IPS-NIHi11 (cell line): ENCODE measurements at places on chromosomes 13 and 19.

DNA sequence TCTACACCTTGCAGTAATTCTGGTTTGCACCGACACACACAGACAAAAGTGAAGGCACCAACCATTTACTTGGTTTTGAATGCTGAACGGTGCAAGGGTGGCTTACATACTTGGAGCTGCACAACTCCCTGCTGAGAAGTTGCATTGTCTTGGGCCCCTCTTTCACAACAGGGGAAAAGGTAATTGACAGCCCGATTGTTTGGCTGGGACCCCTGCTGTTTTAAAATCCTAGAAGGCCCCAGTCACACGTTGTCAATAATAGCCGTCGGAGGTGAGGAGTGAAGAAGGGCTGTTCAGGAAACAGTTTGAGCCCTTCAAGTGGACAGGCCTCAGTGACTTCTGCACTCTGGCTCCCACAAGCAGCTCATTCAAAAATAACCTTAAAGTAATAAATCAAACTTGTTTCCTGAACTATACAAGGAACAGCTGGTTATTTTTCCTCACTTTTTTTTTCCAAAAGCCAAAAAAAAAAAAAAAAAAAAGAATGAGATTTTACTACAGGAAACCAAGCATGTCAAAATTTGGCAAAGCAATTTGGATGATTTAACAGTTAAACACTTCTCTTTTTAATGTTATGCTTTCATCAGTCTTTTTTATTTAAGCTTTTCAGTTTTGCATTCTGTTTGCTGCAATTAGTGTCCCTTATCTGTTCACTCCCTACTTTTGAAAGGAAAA is 19.0 kb upstream of the SPRY2 start:
- DNase-seq: peak; percentile 61

GRCh38 chr19:1336079-1336684 is 47.5 kb upstream of the NDUFS7 start:
- DNase-seq: no peak

- no peak for DNase-seq
Observed at GRCh38 chr19:46018729-46019251, 4.1 kb downstream of the PGLYRP1 start.

DNA sequence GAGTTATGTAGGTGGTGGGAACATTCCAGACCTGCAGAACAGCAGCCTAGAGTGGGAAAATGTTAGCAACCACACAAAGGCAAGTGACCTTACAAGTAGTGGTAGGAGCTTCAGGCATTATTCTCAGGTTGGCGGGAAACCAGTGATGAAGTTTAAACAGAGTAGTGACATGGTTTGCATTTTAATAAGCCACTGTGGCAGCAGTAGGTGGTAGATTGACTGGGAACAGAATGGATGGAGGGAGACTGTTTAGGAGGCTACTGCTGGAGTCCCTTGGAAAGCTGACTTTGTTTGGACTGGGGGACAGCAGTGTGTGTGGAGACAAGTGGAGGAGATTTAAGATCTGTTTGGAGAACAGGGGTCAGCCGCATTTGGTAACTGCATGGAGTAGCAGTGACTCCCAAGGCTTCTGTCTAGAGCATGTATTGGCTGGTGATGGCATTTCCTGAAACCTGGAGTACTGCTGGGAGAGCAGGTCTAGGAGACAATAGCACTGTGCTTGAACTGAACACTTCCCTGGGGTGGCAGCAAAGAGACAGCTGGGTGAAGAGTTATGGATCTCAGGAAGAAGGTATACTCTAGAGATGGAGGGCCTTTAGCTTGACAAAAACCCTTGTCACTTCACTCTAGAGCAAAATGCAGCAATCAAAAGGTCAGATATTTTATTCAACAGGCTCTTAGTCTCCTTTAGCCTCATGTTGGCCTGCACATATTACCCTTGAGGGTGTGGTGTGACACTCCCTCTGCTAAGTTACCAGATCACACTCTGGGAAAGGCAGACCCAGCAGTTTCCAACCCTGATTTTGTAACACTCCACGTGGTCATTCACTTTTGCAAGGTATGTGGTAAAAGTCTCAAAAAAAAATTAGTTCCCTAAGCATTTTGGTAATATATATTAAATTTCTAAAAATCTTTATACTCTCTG is 70.3 kb downstream of the DHRS12 start:
- peak; percentile 43 for DNase-seq

DNA sequence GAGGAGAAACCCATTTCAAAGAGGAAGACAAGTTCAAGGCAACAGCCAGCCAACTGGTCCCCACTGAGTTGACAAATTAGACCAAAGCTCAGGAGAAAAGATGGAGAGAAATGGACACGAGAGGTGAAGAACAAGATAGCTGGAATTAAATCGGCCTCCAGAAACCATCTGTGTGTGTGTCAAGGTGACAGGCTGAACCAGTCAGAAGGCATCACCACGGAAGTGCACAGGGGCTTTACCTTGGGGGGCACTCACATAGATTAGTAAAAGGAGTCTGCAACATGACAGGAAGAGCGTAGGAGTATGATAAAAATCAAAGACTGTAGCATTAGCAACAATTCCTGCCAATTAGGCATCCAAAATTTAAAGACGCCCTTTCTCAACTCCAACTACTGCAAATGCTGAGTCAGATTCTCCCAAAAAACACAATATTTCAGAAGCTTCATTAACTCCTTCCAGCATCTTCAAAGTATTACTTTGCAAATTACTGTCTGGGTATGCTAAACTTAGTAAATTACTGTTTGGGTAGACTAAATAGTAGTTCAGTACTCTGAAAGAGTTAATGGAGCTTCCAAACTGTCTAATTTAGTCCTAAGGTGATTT is 66.2 kb downstream of the FOXO1 start:
- no peak for DNase-seq

DNA sequence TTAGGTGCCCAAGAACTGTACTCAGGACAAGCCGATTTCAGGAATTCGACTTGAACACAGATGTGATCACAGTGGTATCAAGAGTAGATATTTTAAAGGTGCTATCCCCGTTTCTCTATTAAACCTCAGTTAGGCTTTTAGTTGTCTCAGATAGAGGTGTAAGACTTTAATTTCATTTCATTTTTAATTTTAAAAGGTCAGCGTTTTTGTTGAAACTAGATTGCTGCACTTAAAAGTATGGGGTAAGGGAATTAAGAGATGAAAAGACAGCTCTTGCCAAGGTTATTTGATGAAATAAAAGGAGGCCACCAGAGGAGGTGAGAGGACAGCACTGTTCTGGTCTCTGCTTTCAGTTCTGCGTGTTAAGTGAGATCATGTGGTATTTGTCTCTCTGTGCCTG is 48.6 kb downstream of the SPATA13 start:
- DNase-seq: no peak

- peak; percentile 35 for DNase-seq
Observed at GRCh38 chr13:26785838-26786630, 25.4 kb upstream of the GPR12 start.

DNA sequence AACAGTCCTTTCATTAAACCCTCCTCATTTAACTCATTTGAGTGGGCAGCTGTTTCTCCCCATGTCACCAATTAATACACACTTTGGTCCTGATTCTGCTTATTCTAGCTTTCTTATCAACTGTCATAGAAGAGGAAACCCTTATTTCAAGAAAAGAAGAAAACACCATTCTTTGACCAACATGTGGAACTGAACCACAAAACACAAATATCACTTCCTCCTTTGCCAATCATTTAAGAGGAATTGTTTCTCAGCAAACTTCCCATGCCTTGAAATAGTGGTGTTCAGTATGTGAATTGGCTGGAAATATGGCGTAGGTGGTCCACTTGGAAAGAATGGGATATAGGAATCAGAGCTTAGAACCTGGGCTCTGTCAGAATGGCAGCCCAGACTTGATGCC is 20.4 kb downstream of the MBD3L2B start:
- no peak for DNase-seq

GRCh38 chr13:25267715-25268114 is 19.6 kb downstream of the MTMR6 start:
- no peak for DNase-seq

DNA sequence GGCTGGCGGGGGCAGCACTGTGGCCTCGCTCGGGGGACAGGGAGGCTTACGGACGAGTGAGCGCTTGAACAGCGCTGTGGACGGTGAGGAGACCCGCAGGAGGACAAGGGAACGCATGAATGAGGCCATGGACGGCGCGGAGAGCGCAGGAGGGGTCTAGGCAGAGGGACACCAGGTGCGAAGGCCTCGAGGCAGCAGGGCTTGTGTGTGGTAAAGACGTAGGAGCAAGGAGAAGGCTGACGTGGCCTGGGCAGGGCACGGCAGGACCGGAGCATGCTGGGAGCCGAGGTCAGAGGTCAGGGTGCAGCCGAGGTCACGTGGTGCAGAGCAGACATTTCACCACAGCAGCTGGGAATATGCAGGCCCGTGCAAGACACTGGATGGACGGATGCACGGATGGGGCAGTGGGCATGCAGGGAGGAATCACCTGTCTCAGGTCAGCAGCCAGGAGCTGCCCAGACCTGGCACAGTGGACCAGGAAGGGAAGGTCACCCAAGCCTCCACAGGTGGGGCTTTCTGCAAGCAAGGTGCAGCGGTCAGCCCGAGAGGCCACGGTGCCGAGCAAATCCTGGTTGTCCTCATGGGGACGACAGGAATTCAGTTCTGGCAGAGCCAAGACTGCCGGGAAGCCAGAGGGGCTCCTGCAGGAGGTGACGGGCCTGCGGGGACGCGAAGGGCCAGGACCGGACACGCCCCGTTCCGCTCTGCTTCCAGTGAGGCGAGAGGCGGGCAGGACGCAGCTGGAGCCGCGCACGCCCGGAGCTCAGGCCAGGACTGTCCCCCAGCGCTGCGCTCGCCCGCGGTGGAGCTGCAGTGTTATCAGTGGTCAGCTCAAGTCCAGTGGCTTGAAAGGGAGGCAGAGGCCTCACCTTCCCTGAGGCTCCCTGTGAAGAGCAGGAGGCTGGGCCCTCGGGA is 72.2 kb downstream of the RASA3 start:
- DNase-seq: no peak

GRCh38 chr13:109009756-109010155 is 380.3 kb downstream of the MYO16 start:
- DNase-seq: no peak

DNA sequence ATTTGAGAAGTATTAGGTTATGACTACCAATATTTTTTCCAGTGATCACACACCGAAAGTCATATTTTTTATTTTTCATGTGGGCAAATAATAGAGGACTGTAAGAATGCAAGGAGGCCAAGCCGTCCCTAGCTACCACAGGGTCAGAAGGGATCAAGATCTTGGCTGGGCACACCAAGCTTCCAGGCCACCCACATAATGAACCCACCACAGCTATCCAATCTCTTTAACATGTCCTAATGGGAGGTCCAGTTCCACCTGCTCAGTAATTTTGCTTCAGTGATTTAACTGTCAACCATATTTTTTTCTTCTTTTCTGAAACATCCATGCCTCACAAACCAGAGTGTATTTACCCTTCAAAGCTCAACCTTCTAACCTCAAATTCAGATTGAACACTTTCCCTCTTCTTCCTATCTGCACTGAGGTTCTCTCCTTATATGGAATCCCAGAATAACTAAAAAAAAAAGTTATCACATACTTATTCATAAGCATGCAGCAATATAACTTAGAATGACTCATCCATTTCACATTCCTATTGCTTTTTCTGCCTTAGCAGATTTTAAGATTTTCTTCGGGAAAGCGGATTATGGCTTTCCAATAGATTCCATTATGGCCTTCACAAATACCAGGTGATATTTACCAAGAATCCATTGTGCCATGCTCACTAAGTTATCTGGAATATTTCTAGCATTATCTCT is 12.2 kb downstream of the ARGLU1 start:
- no peak for DNase-seq
